ENCODE measurements at places on chromosomes 3 and 15.

GRCh38 chr3:146581951-146582467, 23.1 kb downstream of the PLSCR5 start:
- peak; percentile 34 for DNase-seq

- DNase-seq = no peak
Observed at GRCh38 chr3:112846764-112847163, at the start of gene CD200R1L. Gene CD200R1L, minus strand, starts transcription at chr3:112846864. Its CDS starts 17,497 bp downstream, at chr3:112829367.

GRCh38 chr3:123138839-123139444, 62.8 kb upstream of the SEC22A start:
- no peak for DNase-seq

GRCh38 chr3:127473244-127474024, 117.1 kb downstream of the TPRA1 start:
- DNase-seq = no peak

- DNase-seq = no peak
Observed at GRCh38 chr15:75206803-75207617, 5.3 kb downstream of the C15orf39 start.

DNA sequence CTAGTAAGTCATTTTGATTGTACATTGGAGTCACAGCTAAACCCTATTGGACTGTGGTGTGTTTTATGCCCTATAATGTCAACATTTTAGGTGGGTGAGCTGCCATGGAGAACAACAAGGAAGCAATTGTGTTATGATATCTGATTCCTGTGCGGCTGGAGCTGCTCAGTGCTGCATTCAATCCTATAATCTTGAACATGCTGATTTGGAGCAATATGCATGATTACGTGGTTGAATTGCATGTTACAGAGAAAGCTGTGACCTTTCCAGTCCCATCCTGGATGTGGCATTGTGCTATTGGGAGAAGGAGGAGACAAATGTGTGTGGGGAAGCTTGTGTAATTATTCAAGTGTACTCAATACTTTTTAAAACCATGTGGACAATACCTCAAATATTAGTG, 20.1 kb upstream of the C3orf49 start:
- DNase-seq = no peak

GRCh38 chr15:88627463-88627862, 6.3 kb downstream of the AEN start:
- no peak for DNase-seq

- DNase-seq = no peak
Observed at GRCh38 chr3:10757821-10758130, 58.3 kb upstream of the SLC6A11 start.

DNA sequence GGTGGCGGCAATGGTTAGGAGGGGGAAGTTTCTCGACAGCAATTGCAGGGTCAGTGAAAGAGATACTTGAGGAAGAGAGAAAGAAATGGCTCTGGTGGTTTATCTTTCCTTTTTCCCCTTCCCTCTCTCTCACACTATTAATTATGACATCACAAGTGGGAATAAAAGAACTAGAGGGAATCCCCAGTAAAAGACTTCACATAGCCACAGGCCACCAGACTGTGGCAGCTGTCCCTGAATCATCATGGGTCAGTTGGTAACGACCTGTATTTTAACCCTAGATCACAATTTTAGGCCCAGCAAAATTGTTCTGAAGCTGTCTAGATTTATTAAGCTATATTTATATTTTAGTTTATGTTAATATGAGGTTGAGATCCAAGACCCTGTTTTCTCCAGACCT, 40.3 kb downstream of the MBNL1 start:
- no peak for DNase-seq

DNA sequence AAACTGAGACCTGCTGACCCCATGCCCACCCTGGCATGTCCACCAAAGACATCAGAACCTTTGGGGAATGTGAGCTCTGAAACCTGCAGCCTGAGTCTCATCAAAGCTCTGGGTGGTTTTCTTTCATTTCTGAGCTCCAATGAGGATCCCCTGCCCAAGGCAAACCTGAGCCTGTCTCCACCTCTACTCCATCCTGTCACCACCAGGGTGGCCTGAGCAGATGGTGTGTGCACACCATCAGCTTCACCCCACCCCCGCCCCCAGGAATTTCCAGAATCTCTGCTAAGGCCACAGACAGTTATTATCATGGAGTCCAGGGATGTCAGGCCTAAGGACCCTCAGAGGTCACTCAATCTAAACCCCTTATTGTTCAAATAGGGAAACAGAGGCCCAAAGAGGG, 1.3 kb downstream of the XIRP1 start:
- DNase-seq = no peak

DNA sequence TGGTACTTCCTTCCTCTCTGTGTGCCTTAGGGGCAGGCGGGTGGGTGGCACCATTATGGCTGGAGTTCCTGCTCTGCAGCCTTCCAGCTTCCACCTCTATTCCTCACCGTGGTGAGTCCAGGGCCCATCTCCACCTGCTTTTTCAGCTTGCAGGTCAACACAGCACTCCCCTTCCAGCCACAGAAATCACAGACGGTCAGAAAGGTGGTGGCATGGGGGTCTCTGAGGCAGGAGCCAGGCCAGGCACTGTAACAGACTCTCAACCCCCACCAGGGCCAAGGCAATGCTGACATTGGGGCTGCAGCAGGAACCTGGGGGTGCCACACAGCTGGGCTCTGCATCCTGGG, 16.6 kb downstream of the KLF15 start:
- no peak for DNase-seq

DNA sequence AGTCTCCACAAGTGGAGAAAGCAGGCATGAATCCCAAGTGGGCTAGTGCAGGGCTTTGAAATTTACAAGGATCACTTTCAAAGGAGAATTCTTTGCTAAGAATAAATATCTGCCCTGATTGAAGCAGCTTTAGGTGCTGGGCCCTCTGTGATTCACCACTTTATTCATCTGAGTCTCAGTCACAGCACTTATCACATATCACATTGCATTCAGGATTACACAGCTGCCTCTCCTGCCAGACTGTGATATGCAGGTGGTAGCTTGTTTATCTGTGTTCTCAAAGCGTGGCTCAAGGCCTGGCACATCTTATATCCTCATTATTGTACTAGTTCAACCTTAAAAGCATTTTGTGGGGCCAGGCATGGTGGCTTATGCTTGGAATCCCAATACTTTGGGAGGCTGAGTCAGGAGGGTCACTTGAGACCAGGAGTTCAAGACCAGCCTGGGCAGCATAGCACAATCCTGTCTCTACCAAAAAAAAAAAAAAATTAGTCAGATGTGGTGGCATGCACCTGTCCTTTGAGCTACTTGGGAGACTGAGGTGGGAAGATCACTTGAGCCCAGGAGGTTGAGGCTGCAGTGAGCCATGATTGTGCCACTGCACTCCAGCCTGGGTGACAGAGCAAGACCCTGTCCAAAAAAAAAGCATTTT, 156.9 kb upstream of the EIF1B start:
- no peak for DNase-seq

- DNase-seq = no peak
Observed at GRCh38 chr15:52784799-52785671, 5.1 kb downstream of the ONECUT1 start.

DNA sequence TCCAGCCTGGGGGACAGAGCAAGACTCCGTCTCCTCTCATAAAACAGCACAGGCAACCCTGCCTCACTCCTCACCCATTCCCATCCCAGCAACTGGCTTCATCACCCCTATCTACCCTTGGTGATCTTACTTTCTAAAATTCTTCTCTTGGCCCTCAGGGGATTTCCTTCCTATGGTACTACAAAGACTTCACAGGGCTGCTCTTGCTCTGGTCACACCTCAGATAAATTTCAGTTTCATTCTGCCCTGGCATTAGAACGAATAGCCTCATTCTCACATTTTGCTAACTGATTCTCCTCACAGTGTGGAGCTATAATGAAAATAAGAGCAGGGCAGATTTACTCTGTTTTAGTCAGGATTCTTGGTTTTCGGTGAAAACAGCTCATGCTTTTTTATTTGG, 22.1 kb upstream of the CRBN start:
- no peak for DNase-seq

GRCh38 chr3:51500632-51501131, 867 bp upstream of the DCAF1 start:
- DNase-seq = no peak

- DNase-seq = no peak
Observed at GRCh38 chr15:41778521-41778920, 4.2 kb downstream of the MAPKBP1 start.

- no peak for DNase-seq
Observed at GRCh38 chr3:81829937-81830336, 68.5 kb upstream of the GBE1 start.

- no peak for DNase-seq
Observed at GRCh38 chr15:32898414-32898813, 180.6 kb downstream of the GREM1 start.

- no peak for DNase-seq
Observed at GRCh38 chr3:143122089-143122430, 2.5 kb downstream of the CHST2 start.

DNA sequence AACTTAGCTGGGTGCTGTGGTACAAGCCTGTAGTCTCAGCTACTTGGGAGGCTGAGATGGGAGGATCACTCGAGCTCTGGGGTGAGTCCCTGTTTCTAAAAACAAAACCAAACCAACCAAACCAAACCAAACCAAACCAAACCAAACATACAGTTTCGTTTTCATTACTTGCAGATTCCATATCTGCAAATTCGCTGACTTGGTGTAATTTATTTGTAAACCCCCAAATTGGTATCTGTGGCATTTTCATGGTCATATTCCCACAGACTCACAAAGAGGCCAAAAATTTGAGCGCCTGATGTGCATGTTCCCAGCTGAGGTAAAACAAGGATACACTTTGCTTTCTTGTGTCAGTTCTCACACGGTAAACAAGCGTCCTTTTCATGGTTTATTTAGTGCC, 1138.3 kb downstream of the ROBO1 start:
- no peak for DNase-seq

Data from AML-193 (cell line).